ENCODE measurements at places on chromosomes 3 and 15.
A peak's percentile ranks its signal among the peaks of the same experiment; 100 is the strongest.

DNA sequence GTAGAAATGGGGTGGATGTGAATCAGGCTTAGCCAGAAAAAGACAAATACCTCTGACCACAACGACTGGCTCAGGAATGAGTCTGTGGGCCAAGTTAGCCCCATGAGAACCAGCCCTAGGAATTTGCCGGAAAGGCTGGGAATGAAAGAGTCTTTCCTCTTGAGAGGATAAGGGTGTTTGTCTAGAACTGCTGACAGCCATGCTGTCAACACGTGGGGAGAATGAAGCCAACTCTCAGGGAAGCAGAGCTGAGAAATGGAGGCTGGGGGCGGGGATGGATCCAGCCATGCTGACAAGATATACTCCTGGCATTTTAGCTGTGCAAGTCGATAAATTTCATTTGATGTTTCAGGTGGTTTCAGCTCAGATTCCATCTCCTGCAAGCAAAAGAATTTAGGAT lies 10.6 kb upstream of the SLC6A1 start:
- peaks cover 5% of the 10 kb centered on the region for H3K4me1 ChIP-seq
- no peaks in the 10 kb centered on the region for H3K27me3 ChIP-seq
- H3K36me3 ChIP-seq, result no peaks in the 10 kb centered on the region
- no peak for DNase-seq
- no peak overlapping the region for H3K4me3 ChIP-seq

DNA sequence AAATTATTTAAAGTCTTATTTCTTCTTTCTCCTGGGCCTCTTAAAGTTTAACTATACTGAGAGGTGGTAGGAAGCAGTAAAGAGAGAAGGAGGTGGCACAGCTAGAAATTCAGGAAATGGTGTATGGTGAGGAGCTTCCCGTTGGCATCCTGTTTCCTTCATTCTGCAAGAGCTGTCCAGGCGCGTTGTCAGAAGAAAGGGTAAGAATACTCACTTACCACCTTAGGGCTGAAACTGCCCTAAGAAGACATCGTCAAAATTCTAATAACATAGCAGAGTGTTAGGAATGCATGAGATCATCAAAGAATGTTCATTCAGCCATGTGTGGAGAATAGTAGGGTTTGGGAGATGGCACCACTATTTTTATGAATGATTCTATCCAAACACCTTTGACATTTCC lies 699.6 kb downstream of the MCTP2 start:
- no peaks in the 10 kb centered on the region for H3K36me3 ChIP-seq
- no peaks in the 10 kb centered on the region for H3K27me3 ChIP-seq
- DNase-seq, result no peak
- no peak overlapping the region for H3K4me3 ChIP-seq

DNA sequence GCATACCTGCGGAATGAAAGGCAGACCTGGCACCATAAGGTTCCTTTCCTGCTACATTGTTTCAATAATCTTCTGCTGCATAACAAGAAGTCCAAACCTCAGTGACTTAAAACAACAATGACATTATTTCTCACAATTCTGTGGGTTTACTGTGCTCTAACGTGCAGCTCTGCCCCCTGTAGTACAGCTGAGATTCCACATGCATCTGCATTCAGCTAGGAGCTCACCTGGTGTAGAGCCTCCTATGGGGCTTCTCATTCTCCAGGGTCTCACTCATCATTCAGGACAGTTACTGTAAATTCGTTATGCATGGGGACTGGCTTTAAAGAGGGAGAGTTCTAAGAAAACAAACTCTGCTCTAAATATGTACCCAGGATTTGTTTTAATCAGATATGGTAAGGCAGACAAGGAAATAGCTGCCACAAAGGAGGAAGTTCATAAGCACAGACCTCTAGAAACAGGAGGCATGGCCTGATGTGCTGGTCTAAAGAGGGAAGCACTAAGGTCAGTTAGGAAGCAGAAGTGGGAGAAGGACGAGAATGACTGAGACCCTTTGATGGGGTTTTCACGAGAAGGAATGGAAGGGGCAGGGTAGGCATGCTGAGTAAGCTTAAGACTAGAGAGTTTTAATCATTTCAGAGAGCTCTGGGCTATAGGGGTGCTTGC lies 347.0 kb downstream of the NEK10 start:
- H3K27ac ChIP-seq, result no peak overlapping the region
- H3K36me3 ChIP-seq, result no peaks in the 10 kb centered on the region
- no peaks in the 10 kb centered on the region for H3K4me1 ChIP-seq
- no peaks in the 10 kb centered on the region for H3K27me3 ChIP-seq

- H3K27me3 ChIP-seq, result no peaks in the 10 kb centered on the region
- no peaks in the 10 kb centered on the region for H3K4me1 ChIP-seq
- no peaks in the 10 kb centered on the region for H3K36me3 ChIP-seq
- no peak for DNase-seq
Measured at GRCh38 chr3:154775821-154776548, 304.1 kb upstream of the MME start.

- no peak overlapping the region for H3K4me3 ChIP-seq
- DNase-seq, result no peak
- peaks cover 49% of the 10 kb centered on the region for H3K4me1 ChIP-seq
- peaks cover 32% of the 10 kb centered on the region for H3K36me3 ChIP-seq
- peak overlapping the region; percentile 55 for H3K27ac ChIP-seq
- H3K27me3 ChIP-seq, result no peaks in the 10 kb centered on the region
Measured at GRCh38 chr3:14118400-14119381, 6.0 kb downstream of the CHCHD4 start.

DNA sequence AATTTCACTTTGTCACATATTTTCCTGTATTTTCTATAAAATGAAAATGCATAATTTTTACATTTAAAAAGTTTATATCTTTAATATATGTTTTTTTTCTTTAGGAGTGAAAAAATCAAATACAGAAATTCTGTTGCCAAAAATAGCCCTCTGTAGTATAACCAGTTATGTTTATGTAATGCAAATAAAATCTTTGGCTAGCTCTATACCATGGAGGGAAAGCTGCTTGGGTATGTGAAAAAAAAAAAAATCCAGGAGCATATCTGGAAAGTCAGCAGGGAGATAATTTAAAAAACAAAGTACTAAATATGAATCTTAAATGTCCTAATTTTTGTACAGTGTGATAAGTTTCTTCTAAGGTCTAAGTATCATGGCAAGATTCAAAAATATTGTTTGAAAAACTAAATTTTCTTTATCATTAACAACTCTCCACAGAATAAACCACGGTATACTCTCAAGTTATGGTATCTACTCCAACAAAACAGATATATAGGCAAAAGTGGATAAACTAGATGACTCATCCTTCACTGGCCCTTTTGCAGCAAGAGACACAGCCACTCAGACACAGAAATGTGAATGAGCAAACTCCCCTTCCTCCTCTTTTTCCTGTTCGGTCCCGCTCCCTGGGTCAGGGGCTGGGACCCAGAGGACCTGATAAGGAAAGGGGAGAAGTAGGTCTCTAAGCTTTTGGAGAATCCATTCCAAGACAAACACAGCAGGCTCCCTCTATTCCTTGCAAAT lies 66.6 kb downstream of the PDZRN3 start:
- peaks cover 15% of the 10 kb centered on the region for H3K4me1 ChIP-seq
- H3K27me3 ChIP-seq, result no peaks in the 10 kb centered on the region
- no peaks in the 10 kb centered on the region for H3K36me3 ChIP-seq
- H3K4me3 ChIP-seq, result no peak overlapping the region
